Memory B cell (primary cell): ENCODE measurements at places on chromosomes 11 and 22.

DNA sequence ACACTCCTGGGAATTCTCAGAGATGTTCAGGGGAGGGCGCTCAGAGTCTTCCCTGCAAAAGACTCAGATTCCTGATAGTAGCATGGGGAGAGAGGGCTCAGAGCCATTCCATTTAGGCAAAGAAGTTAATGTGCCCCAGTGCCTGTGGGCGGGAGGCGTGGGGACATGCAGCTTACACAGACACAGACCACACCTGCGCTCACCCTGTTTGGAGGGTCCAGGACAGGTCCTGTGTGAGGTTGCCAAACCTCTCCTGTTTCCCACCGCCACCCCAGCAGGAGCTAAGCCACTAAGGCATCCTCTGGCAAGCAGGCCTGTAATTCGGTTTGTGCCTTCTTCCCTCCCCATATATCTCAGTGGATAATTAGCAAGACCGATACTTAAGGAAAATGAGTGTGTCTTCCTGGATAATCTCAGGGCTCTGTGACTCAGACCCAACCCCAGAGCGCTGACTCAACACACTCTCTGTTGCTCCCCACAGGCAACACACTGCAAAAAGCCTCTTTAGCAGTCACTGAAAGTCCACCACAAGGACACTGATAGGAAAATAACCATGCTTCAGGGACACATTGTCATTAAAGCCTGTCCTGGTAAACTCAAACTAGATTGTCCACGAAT is 118.9 kb upstream of the LMO1 start:
- no peak for DNase-seq

DNA sequence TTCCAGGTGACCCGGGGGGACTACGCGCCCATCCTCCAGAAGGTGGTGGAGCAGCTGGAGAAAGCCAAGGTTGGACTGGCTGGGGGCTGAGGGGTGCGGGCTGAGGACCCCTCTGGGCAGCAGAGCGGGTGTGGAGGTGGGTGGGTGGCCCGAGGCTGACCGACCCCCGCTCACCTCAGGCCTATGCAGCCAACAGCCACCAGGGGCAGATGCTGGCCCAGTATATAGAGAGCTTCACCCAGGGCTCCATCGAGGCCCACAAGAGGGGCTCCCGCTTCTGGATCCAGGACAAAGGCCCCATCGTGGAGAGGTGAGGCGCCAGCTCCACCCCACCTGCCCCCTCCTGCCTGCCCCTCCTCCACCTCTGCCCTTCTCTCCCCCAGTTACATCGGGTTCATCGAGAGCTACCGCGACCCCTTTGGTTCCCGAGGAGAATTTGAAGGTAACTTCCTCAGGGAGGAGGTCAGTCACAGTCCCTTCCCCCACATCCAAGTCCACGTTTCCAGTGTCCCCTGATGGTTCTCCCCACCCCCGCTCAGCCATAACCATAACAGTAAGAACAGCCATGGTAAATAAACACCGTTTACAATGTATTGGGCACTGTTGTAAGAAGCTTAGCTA is 11.2 kb downstream of the DPP3 start:
- DNase-seq, result no peak

DNA sequence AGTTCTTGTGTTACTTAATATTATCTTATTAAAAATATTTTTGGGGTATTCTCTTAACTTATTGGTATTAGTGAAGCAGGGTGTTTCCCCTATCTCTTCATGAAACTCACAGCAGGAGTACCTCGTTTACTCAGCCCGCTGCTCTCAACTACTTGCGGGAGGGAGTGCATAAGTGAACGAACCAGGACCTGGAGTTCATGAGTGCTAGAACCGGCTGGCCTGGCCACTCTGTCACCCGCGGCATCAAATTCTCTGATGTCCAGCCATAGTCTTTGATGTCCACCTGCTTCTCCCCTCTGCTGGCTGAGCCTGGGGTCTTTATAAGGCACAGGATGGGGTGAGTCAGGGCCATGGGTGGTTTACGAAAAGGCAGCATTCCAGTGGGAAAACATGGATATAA is 216.7 kb upstream of the ANO5 start:
- no peak for DNase-seq

- DNase-seq, result no peak
Observed at GRCh38 chr22:31102441-31103081, 4.8 kb downstream of the SELENOM start.

- DNase-seq, result no peak
Observed at GRCh38 chr22:32024796-32025195, 18.3 kb upstream of the SLC5A1 start.
